DMS79 treated with DMSO at 0.1 percent for 48 hours (cell line): ENCODE measurements at places on chromosomes 5 and 9.

- no peak for DNase-seq
These were observed 102.8 kb upstream of the DAP start for GRCh38 chr5:10863763-10864383.

DNA sequence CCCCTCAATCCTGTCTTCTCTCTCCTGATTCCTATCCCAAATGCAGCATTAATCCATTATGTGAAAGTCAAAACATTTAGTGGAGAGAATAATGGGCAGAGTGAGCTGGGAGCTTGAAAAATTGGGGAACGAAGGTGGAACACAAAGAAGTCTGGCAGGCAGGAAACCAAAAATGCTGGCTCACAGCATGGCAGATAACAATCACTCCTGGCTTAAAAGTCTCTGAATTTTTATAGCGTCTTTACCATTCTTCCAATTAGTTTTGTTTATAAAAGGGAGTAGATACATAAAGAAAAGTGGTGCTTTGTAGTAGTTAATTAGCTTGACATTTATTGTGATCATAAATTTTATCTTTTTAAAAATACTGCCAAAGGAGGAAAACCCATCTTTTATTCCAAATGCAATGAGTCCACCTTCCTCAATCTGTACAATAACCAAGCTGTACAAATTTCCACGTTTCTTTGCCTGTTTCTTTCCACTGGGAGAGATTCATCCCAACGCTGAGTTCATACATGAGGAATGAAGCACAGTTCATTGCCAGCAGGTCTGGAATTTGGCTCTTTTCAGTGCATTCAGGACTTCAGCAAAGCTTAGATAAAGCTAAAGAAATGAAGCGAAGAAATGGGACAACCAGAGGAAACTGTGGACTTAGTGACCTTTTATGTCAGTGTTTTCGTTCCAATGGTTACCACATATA is 174.7 kb downstream of the HMHB1 start:
- DNase-seq, result no peak

GRCh38 chr9:111039231-111039906 is 1.1 kb upstream of the LPAR1 start:
- DNase-seq, result no peak

- DNase-seq, result no peak
These were observed 130.4 kb upstream of the BASP1 start for GRCh38 chr5:17087035-17087434.

GRCh38 chr9:113597390-113598241 is 134.1 kb downstream of the RGS3 start:
- no peak for DNase-seq

DNA sequence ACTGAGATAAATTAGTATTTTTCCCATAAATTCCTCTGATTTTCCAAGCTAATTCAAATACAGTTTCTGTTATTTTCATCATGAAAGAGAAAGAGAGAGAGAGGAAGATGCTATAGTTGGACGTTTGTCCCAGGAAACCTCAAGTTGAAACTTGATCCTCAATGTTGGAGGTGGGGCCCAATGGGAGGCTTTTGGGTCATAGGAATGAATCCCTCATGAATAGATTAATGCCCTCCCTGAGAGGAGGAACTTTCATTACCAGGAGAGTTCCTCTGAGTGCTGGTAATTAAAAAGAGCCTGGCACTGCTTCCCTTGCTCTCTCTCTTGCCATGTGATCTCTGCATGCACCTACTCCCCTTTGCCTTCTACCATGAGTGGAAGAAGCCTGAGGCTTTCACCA is 189.9 kb upstream of the SMC2 start:
- DNase-seq, result no peak

GRCh38 chr5:173890195-173890991 is 2.2 kb downstream of the CPEB4 start:
- DNase-seq, result peak; percentile 35

DNA sequence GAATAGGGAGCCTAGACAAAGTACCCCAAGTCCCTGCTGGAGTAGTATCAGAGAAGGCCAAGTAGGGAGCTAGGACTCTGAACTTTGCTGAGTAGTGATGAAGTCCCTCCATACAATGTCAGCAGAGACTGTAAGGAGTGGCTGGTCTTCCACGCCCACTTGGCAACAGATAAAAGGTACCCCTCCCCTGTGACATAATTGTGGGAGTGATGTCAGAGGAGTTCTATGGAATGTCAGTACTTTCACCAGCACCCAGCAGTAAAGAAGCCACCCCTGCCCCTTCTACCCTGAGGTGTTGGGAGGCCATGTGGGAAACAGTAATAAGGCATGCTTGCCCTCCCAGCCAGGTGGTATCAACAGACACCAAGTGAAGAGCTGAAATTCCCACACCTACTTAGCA is 143.9 kb downstream of the SLIT3 start:
- DNase-seq, result no peak

DNA sequence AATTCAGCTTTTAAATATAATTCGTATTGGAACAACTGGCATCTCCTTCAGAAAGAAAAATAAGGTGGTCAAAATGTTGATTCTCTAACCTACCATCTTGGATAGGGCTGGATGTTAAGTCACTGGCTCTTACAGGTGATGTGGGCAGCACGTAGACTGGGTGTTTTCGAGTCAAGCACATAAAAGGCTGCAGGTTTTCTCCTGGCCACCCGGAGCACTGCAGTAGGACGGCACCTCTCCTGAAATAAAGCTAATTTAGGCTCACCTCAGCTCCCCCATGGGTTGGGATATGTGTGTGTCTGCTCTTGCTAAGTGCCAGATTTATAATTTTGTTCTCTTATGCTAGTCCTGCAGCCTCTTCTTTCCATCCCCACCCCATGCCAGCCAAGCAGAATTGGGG is 80.3 kb downstream of the IQGAP2 start:
- DNase-seq, result no peak

GRCh38 chr9:27340285-27340674 is 43.3 kb upstream of the EQTN start:
- DNase-seq, result no peak

GRCh38 chr5:164203581-164204225 is 698.3 kb downstream of the MAT2B start:
- no peak for DNase-seq

GRCh38 chr9:130793589-130793988 is 41.5 kb upstream of the ABL1 start:
- no peak for DNase-seq

DNA sequence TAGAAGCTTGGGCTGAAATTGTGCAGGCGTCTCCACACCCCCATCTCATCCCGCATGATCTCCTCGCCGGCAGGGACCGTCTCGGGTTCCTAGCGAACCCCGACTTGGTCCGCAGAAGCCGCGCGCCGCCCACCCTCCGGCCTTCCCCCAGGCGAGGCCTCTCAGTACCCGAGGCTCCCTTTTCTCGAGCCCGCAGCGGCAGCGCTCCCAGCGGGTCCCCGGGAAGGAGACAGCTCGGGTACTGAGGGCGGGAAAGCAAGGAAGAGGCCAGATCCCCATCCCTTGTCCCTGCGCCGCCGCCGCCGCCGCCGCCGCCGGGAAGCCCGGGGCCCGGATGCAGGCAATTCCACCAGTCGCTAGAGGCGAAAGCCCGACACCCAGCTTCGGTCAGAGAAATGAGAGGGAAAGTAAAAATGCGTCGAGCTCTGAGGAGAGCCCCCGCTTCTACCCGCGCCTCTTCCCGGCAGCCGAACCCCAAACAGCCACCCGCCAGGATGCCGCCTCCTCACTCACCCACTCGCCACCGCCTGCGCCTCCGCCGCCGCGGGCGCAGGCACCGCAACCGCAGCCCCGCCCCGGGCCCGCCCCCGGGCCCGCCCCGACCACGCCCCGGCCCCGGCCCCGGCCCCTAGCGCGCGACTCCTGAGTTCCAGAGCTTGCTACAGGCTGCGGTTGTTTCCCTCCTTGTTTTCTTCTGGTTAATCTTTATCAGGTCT is at the start of gene C9orf72:
Gene C9orf72, minus strand, starts transcription at position 564 of the 716 bp plus-strand sequence. CDS start 6,361 bp downstream, outside the sequence.
- DNase-seq, result peak; percentile 84

- no peak for DNase-seq
These were observed 88.9 kb upstream of the PLPPR1 start for GRCh38 chr9:100939636-100940035.

DNA sequence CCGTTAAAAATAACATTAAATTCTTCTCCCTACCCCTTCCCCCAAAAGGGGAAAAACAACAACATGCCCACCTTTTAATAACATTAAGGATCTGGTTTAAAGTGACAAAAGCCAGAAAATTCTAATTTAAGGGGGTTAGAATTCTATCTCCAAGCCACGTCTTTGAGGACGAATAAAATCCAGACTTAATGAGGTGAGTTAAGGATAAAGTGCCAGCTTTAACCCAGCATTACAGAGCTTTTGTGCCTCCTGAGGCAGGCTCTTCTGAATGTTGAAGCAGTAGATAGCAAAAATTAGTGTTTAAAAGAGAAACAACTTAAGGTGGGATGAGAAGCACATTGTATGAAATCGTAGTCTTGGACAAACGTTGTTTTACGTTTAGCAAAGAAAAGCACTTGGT is 329.0 kb upstream of the MPDZ start:
- no peak for DNase-seq

GRCh38 chr9:113011911-113012381 is at the start of gene ZNF883:
TSS of gene ZNF883 (minus strand) at chr9:113012192.
- peak; percentile 85 for DNase-seq
